ENCODE measurements at places on chromosomes 6 and 20.

GRCh38 chr6:136624347-136624746, 74.1 kb upstream of the MAP7 start:
- no peak for DNase-seq

- DNase-seq = no peak
Measured at GRCh38 chr20:51811042-51811355, 8.7 kb upstream of the SALL4 start.

DNA sequence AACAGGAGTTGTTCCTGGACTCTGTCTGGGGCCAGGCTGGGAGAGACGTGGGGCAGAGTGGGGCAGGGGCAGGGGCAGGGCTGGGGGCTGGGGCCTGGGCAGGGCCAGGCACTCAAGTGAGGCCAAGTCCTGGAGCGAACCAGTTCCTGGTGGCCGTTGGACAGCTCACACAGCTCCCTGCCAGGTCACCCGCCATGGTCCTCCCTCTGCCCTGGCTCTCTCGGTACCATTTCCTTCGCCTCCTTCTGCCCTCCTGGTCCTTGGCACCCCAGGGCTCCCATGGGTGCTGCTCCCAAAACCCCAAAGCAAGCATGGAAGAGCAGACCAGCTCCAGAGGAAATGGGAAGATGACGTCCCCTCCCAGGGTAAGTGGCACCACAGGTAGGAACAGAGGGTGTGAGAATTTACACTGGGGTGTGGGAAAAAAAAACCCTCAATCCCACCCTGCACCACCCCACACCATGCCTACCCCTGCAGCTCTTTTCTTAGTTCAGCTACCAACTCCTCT, at the start of gene MCCD1:
Gene MCCD1, plus strand, starts transcription at position 142 of the 508 bp plus-strand sequence. Its CDS starts 53 bp downstream, at position 195.
- no peak for DNase-seq

- DNase-seq = no peak
Measured at GRCh38 chr6:138031850-138032249, 75.4 kb downstream of the PERP start.

GRCh38 chr6:16199804-16200203, 38.6 kb upstream of the GMPR start:
- DNase-seq = no peak

Data from CD4-positive, alpha-beta T cell treated with Interleukin-2 at 100 ng/mL for 4 hours (primary cell).